Right atrium auricular region (tissue), 2 donors: ENCODE measurements at places on chromosomes 3 and 15. TPM values are rescaled to one million over a fixed set of nuclear protein-coding genes. Genes with fewer than 3 reads are reported as not detected.

DNA sequence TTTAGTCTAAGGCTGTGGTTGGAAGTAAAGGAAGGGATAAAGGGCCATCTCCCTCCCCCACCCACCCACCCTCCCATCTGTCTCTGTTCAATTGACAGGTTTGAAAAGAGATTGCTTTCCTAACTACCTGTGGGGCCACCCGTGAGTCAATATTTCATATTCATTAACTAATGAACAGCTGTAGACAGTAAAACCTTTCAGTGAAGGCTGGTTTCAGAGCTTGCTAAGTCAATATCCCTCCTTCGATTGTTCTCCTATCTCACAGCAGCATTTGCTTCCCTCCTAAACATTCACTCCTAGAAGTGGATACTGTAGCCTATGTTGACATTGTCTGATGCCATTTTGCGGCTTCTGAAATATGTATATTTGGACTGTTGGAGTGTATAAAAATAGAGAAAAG is 85.9 kb upstream of the SYNPR start:
- no peak for DNase-seq
- H3K27me3 ChIP-seq: no peaks in the 10 kb centered on the region
- no peaks in the 10 kb centered on the region for H3K36me3 ChIP-seq
- no peak overlapping the region for H3K4me3 ChIP-seq

GRCh38 chr3:105431200-105431599 is 64.5 kb downstream of the ALCAM start:
- no peaks in the 10 kb centered on the region for H3K27me3 ChIP-seq
- no peak for DNase-seq
- no peak overlapping the region for H3K4me3 ChIP-seq
- no peaks in the 10 kb centered on the region for H3K36me3 ChIP-seq

DNA sequence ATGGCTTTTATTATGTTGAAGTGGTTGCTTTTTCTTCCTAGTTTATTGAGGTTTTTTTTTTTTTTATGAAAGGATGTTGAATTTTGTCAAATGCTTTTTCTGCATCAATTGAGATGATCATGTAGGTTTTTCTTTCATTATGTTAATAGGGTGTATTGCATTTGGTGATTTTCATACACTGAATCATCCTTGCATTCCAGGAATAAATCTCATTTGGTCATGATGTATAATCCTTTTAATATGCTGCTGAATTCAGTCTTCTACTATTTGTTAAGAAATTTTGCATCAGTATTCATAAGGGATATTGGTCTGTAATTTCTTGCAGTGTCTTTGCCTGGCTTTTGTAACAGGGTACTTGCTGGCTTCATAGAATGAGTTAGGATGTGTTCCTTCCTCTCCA is 11.5 kb upstream of the CLRN1 start:
- H3K36me3 ChIP-seq: no peaks in the 10 kb centered on the region
- no peak for DNase-seq
- H3K4me3 ChIP-seq: no peak overlapping the region
- no peak overlapping the region for H3K27ac ChIP-seq
- no peaks in the 10 kb centered on the region for H3K27me3 ChIP-seq

The PEX11A gene
- total RNA-seq: 14.8 TPM

DNA sequence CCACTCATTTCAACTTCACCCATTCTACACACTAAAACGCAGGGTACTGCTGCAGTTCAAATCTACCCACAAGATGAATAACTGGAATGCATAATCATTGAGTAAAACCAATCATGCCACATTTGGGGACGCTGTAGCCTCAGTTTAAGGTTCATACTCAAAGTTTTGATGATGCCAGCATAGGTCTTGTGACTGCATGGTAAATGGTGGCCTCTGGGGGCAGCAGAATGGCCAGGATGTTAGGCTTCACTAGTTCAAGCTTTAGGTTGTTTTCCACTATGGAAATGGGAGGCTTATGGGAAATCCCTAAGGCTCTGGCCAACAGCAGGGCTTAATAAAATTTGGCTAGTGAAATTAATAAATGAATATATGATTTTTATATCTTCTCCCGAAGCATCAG is 104.3 kb upstream of the TSC22D2 start:
- H3K36me3 ChIP-seq: no peaks in the 10 kb centered on the region
- H3K27me3 ChIP-seq: no peaks in the 10 kb centered on the region
- no peak overlapping the region for H3K4me3 ChIP-seq
- H3K27ac ChIP-seq: no peak overlapping the region

DNA sequence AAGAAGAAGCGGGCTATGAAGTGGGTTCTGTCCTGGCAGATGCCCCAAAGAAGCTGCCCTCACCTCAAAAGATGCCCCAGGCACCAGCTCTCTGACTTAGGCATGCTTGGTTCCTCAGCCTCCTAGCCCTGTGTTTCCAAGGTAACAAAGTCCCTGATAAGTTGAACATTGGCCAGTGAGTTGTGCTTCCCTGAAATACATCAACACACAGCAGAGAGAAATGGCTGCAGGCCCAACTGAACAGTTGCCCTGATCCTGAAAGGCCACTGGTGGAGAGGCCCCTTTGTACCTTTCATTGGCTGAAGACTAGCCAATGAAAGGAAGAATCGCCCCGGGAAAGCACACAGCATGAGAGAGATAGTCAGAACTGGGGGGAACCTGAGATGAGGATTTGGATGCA is 169.9 kb upstream of the CTNNB1 start:
- no peak for DNase-seq
- H3K27ac ChIP-seq: no peak overlapping the region
- H3K27me3 ChIP-seq: no peaks in the 10 kb centered on the region

DNA sequence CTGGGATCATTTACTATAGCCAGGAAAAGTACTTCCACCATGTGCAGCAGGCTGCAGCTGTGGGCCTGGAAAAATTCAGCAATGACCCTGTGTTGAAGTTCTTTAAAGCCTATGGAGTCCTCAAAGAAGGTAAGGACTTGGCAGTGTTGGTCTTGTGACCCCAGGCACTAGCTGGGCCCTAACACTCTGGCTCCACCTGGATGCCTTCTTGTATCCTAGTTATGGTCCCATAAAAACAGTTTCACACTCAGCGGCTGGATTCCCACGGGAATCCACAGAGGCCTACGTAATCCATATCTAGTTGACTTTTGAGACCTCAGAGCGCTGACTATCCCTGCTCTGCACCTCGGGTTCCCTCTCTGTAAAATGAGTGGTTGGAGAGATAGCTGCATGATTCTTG is 1.6 kb downstream of the TTC21A start:
- no peaks in the 10 kb centered on the region for H3K36me3 ChIP-seq
- H3K27ac ChIP-seq: no peak overlapping the region
- no peak overlapping the region for H3K4me3 ChIP-seq
- H3K4me1 ChIP-seq: peaks cover 40% of the 10 kb centered on the region

GRCh38 chr3:107675233-107675900 is 152.6 kb downstream of the BBX start:
- peaks cover 13% of the 10 kb centered on the region for H3K4me1 ChIP-seq
- H3K4me3 ChIP-seq: no peak overlapping the region
- DNase-seq: no peak
- no peaks in the 10 kb centered on the region for H3K36me3 ChIP-seq
- H3K27me3 ChIP-seq: no peaks in the 10 kb centered on the region
- H3K27ac ChIP-seq: no peak overlapping the region

DNA sequence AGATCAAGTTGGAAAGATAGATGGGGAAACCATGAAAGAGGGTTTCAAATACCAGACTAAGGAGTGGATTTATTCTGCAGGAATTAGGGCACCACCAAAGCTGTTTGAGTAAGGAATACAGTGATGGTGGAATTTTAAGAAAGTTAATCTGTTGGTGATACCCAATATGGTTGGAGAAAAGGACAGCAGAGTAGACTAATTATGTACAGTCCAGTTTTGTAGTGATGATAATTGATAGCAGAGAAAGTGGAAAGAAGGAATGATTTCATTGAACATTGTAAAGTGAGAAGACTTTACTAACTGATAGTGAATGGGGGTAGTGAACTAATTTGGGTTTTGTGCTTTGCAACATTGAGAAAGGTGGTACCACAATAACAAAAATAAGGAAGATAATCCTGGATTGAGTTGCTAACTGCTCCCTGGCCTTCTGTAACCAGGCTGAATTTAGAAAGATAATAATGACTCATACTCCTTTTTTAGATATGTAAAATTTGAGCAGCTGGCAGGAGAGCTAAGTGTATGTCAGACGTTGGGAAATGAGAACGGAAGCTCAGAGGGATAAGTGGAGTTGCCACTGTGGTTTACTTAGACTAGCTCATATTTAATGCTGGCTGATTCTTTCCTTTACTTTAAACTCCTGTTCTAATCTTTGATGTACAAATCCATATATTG is 16.9 kb downstream of the TCAIM start:
- peak overlapping the region; percentile 59 for H3K27ac ChIP-seq
- H3K36me3 ChIP-seq: peaks cover 9% of the 10 kb centered on the region
- no peak overlapping the region for H3K4me3 ChIP-seq
- no peaks in the 10 kb centered on the region for H3K27me3 ChIP-seq
- H3K4me1 ChIP-seq: no peaks in the 10 kb centered on the region
- DNase-seq: no peak

GRCh38 chr15:91961357-91961756 is 107.8 kb downstream of the SLCO3A1 start:
- H3K27me3 ChIP-seq: no peaks in the 10 kb centered on the region
- no peak for DNase-seq
- no peak overlapping the region for H3K27ac ChIP-seq
- no peak overlapping the region for H3K4me3 ChIP-seq

The PARP16 gene
- 5.8 TPM for total RNA-seq

The ELL3 gene
- 2.4 TPM for total RNA-seq

The IRAK2 gene
- total RNA-seq: 2.8 TPM

GRCh38 chr3:184932777-184933176 is 120.8 kb downstream of the VPS8 start:
- H3K4me3 ChIP-seq: no peak overlapping the region
- H3K36me3 ChIP-seq: peaks cover 4% of the 10 kb centered on the region
- H3K27ac ChIP-seq: no peak overlapping the region
- no peak for DNase-seq
- H3K4me1 ChIP-seq: no peaks in the 10 kb centered on the region

The LRRC57 gene
- total RNA-seq: 12.4 TPM

The ZNF80 gene
- total RNA-seq: not detected

- peaks cover 36% of the 10 kb centered on the region for H3K4me1 ChIP-seq
- no peaks in the 10 kb centered on the region for H3K27me3 ChIP-seq
- no peak for DNase-seq
- no peaks in the 10 kb centered on the region for H3K36me3 ChIP-seq
Measured at GRCh38 chr3:183635107-183635430, 354 bp upstream of the KLHL24 start.

GRCh38 chr3:113232342-113232741 is 21.0 kb downstream of the BOC start:
- DNase-seq: no peak
- H3K4me3 ChIP-seq: no peak overlapping the region
- H3K27me3 ChIP-seq: no peaks in the 10 kb centered on the region
- H3K4me1 ChIP-seq: no peaks in the 10 kb centered on the region

The MUC4 gene
- total RNA-seq: 0.12 TPM

The TNFSF10 gene
- 15.6 TPM for total RNA-seq

The SPESP1 gene
- total RNA-seq: 7.2 TPM

DNA sequence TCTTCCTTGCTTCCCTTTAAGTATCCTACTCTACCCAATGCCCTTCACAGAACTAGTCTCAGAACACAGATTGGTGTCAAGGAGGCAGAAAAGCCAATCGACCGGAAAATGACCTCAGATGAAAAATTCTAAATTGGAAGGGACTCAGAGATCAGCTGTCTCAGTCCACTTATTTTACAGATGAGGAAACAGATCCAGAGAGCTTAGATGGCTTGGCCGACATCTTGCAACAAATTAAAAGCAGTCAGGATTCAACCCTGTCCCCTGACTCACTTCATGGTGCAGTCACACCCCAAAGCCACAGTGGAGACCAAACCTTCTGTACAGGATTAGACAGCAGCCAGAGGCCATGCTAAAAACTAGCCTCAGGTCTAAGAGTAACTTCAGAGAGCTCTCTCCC is 169.3 kb upstream of the BHLHE40 start:
- no peaks in the 10 kb centered on the region for H3K27me3 ChIP-seq
- no peaks in the 10 kb centered on the region for H3K4me1 ChIP-seq
- peaks cover 25% of the 10 kb centered on the region for H3K36me3 ChIP-seq
- H3K4me3 ChIP-seq: no peak overlapping the region
- no peak for DNase-seq

DNA sequence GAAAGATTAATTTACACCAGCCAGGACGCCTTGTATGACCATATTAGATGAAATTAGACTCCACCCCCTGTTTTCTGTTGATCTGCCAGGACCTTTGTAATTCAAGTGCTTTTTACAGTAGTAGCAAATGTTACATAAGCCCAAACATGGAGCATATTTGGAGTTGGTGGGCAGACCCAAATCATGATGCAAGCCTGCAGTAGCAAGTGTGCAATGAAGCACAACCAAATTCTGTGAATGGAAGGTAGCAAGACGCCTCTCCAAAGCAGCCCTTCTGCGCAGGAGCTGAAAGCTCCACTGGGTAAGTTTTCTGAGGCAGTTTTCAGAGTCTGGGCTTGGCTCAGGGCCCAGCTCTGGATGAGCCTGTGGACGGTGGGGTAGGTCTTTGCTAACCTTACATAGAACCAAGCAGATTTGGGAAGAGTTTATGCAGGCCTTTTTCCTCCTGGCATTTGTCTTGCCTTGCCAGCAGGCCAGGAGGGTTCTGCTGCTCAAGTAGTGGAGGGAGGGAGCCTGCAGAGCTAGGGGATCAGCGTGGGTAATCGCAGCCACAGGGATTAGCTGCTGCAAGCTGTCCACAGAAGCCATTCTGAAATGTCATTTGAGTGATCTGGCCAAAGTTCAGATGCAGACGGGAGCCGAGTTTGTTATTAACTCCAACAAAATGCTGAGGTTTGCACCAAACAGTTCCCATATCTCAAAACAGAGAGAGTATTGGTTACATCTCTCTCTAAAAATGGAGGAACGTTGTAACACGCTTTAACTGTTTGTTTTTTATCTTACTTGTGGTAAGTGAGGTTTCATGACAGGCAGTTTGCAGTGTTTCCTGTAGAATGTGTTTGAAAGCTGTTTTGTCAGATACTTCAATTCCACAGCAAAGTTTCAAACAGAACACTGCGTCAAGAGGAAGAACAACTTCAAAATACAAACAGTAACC is 55.4 kb downstream of the PSMD6 start:
- no peaks in the 10 kb centered on the region for H3K36me3 ChIP-seq
- no peaks in the 10 kb centered on the region for H3K27me3 ChIP-seq
- no peak for DNase-seq
- no peak overlapping the region for H3K4me3 ChIP-seq
- no peaks in the 10 kb centered on the region for H3K4me1 ChIP-seq
- H3K27ac ChIP-seq: peak overlapping the region; percentile 18

- H3K4me3 ChIP-seq: no peak overlapping the region
- H3K27me3 ChIP-seq: no peaks in the 10 kb centered on the region
- no peak overlapping the region for H3K27ac ChIP-seq
- no peaks in the 10 kb centered on the region for H3K36me3 ChIP-seq
Measured at GRCh38 chr15:34213690-34214089, 3.8 kb upstream of the KATNBL1 start.

DNA sequence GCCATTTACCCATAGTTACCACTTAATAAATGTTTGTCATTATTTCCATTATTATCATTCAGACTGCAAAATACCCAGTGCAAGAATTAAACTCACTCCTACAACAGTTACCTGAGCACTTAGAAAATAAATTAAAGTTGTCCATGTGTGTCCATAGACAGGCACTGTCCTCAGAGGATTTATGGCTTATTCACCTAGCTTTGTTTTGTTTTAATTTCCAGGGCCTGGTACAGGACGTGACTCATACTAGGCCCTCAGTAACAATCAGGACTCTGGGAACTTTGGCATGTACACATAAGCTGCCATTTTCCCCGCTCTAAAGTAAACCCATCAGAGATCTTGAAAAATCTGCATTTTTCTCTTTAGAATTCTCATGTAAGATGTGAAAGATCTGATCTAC is 458.5 kb upstream of the ARRDC4 start:
- no peaks in the 10 kb centered on the region for H3K36me3 ChIP-seq
- no peak overlapping the region for H3K4me3 ChIP-seq
- H3K27me3 ChIP-seq: no peaks in the 10 kb centered on the region
- H3K27ac ChIP-seq: no peak overlapping the region
- no peaks in the 10 kb centered on the region for H3K4me1 ChIP-seq
